Activated gamma-delta T cell (primary cell): ENCODE measurements at places on chromosomes 11 and 22.
A peak's percentile ranks its signal among the peaks of the same experiment; 100 is the strongest.

- no peak for DNase-seq
Observed at GRCh38 chr11:107182978-107183377, 164.7 kb upstream of the GUCY1A2 start.

DNA sequence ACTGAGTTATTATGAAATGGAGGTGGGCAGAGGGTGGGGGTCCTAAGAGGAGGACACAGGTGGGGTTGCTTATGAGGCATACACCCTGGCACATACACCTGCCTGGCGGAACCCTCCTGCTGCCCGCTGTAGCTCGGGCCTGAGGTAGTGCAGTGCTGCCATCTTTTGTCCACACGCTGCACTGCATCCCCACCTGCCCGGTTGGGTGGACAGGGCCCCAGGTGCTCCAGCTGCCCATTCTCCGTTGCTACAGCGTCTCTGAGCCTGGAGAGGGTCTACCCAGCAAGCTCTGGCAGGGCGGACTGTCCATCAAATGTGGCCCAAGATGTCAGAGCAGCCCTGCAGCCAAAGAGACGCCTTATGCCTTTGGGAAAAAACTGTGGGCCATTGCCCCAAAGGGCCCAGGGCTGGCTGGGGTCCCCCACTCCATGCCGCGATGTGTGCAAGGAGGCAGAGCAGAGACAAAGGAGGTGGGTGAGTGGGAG, 131.2 kb downstream of the BUD13 start:
- no peak for DNase-seq

GRCh38 chr22:37552524-37553163, 7.6 kb upstream of the CDC42EP1 start:
- DNase-seq = no peak

GRCh38 chr11:1310772-1311468, 1.5 kb upstream of the TOLLIP start:
- DNase-seq = no peak

DNA sequence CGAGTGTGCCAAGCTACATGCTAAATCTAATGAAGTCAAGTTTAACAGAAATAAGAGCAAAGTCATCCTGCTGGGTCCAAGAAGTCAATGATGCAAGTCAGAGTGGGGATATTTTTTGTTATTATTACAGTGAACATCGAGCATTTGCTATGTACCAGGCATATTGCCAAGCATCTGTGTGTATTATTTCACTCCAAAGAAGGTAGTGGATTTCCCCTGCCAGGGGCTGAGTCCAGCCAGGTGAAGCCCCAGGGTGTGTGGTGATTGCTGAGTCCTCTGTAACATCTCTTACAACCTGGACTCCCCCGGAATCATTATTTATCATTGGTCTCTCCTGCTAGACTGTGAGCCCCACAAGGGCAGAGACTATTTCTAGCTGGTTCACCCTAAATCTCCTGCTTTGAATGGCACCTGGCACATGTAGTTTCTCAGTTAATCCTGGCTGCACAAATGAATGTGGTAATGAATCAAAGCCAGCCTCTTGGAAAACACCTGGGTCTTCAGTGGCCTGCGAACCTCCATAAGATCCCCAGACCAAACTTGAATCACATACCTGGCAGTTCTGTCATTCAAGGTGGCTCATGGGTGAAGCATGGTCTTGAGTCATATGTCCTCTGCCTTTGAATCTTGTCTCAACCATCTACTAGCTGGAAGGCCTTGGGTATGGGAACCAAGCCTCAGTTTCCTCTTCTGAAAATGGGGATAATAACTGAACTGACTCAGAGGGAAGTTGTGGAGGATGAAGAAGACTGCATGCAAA, 549.2 kb downstream of the MIAT start:
- no peak for DNase-seq

GRCh38 chr11:73528483-73529203, 69.3 kb downstream of the FAM168A start:
- DNase-seq = no peak

DNA sequence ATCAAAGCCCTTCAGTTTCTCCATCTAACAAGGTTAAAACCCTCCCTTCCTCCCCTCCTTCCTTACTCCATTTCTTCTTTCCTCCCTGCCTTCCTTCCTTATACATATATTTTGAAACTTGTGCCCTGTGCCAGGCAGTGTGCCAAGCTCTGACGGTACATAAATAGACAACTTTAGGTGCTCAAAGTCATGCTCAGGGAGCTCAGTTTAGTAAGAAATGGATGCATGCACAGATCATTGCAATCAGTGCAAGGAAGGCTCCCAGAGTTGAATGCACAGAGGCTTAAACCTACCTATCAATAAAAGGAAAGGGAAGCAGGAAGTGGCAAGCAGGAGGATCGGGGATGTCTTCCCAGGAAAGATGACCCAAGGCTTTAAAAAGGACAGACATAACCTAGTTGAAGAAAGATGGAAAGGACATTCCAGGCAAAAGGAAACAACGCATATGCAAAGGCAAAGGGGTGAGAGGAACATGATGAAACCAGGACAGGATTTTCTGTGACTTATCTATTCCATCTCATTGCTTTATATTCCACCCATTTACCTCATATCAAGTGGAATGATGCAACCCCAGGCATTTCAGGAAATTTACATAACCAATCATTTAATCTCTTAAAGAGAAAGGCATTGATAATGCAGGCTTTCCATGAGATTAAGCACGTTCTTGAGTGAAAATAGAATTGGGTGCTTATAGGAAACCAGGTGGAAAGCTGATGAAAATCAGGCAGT, 13.2 kb downstream of the FZD4 start:
- DNase-seq = no peak

DNA sequence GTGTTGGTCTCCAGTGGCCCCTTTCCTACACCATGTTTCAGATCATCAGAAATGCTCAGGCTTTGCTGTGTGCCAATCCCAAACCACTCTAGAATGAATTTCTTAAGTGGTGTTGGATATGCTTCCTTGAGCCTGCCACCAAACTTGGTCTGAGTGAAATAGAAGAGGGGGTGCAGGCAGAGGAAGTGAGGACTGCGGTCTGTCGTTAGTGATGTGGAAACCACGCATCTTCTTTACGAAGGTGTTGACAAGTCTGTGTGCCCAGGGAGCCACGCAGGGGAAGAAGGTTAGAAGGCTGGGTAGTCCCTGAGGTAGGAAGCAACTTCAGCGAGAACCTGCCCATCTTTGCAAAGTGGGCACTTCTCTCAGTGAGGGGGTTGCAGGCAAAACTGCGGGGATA, 187.4 kb upstream of the NAV2 start:
- DNase-seq = no peak

DNA sequence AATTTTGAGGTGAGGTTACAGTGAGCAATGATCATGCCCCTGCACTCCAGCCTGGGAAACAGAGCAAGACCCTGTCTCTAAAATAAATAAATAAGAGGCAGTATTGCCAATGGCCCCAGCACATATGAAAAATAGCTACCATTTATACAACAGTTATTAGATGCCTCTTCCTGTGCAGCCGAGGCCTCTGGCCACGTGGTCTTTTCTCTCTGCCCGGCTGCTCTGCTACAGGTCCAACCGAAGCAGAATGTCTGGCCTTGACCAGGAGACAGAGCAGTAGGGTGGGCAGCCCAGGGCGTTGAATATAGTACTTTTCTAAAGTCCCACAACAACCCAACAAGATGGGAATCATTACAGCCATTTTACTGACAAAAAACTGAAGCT, 12.4 kb upstream of the OAF start:
- no peak for DNase-seq

DNA sequence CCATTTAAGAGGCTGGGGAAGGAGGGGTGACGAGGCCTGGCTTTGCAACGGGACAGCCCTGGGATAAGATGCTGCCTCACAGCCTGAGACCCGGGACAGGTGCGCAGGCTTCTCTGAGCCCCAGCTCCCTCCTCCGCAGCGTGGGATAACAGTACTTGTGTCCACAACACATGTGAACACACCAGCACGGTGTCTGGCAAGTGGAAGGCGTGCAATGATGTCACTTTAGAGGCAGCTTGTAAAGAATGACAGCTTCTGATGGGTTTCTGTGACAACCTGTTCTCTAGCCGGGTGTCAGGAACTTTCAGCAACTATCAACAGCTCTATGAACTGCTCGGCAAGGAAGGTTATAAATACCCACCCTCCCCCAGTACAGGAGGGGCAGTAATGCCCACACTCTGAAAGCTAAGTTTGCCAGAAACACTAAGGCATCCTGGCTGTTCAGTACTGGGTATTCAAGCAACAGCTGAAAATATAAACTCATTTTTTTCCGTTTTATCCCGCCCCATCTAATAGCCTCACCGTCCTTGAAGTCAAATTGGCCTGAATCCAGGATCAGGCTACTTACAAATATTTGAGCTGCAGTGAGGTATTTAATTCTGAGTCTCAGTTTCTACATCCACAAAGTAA, 59.7 kb downstream of the MYH9 start:
- no peak for DNase-seq

DNA sequence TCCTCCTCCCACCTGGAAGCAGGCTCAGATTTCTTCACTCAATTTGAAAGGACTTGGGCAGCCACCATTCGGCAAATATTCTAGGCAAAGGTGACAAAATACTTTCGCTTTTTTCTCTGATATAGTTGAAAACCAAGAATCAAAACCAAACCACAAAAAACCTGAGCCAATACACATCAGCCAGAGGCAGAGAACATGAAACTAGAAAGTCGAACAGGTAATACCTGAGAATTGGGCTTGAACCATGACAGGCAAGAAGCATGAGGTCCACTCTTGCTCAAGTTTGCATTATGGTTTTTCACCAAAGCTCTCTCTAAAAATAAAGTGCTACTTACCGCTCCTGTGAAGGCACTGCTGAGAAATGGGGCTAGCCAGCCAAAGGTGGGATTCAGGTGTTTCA, 26.2 kb upstream of the LDLRAD3 start:
- no peak for DNase-seq

- no peak for DNase-seq
Observed at GRCh38 chr11:130137999-130138398, 21.6 kb upstream of the ST14 start.

GRCh38 chr11:35237860-35238715, 99.1 kb downstream of the CD44 start:
- DNase-seq = no peak

DNA sequence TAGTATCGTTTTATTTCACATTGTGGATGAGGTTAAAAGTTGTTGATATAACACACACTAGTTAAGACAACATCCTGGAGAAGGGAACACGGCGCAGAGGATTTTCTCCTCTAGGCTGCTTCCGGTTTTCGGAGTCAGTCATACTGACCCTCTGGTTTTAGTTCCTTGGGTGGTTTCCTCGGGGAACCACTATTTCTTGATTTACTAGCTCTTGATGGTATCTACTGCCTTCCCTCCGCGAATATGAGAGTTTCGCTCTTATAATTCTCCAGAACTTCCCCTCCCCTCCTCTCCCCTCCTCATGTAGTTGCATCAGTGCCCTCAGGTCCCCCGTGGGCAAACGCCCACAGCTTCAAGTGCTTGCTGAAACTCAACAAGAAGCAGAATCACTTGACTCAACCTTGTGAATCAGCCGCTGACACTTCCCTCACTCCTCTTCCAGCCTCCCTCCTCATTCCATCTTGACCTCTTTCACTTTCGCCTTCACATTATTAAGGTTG, 15.9 kb upstream of the APOBEC3A start:
- no peak for DNase-seq

- no peak for DNase-seq
Observed at GRCh38 chr22:25475257-25476022, 89.0 kb upstream of the GRK3 start.

GRCh38 chr22:19717691-19718455, 3.6 kb downstream of the SEPTIN5 start:
- DNase-seq = peak; percentile 55

- DNase-seq = no peak
Observed at GRCh38 chr11:6002202-6002699, 4.5 kb downstream of the OR56A4 start.

DNA sequence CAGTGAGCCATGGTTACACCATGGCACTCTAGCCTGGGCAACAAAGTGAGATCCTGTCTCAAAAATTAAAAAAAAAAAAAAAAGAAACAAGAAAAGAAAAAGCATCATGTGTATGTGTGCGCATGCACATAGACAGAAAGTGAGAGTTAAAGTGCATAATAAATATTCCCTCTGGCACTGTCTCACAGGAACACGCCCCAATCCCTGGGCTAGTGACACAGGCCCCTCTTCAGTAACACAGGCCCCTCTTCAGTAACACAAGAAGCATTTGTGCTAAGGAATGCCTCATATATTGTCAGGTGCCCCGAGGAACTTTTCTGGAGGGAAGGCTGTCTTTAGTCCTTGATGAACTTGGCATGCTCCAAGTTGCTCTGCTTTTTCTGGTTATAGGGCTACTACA, 57.5 kb downstream of the RPL27A start:
- no peak for DNase-seq

DNA sequence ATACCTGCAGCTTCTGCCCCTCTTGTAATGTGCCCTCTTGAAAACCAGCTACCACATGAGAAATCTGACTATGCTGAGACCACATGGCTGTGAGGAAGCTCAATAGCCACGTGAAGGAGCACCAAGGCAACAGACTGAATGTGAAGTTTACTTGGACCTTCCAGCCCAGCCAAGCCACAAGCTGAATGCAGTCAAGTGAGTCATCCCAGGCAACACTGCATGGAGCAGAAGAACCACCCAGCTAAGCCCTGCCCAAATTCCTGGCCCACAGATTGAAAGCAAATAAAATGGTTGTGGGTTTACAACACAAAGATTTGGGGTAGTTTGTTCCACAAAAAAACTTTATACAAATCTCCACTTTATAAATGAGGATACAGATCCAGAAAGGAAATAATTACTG, 114.5 kb downstream of the TIMP3 start:
- no peak for DNase-seq

DNA sequence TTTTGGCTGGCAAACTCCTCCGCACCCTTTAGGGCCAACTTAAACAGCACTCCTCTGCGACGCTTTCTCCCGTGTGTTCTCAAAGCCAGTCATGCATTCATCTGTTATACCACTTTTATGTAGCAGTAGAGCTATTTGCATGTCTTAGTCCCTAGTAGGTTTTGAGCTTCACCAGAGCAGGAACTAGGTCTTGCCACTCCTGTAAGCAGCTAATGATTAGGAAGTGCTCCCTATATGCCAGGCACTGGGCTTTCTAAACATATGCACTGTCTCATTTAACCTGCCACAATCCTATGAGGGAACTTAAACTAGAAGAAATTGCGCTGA, 180.8 kb downstream of the DBX1 start:
- DNase-seq = no peak

GRCh38 chr22:35177811-35178210, 79.5 kb upstream of the HMGXB4 start:
- DNase-seq = no peak

- no peak for DNase-seq
Observed at GRCh38 chr11:10622108-10622507, 53.6 kb upstream of the LYVE1 start.

- DNase-seq = no peak
Observed at GRCh38 chr22:26450453-26451185, 21.6 kb downstream of the ASPHD2 start.

- DNase-seq = no peak
Observed at GRCh38 chr11:93072229-93072914, 102.9 kb downstream of the MTNR1B start.

GRCh38 chr22:23179381-23180299, 669 bp upstream of the BCR start:
- no peak for DNase-seq

GRCh38 chr22:18121954-18122554, 11.4 kb downstream of the TUBA8 start:
- DNase-seq = no peak

- DNase-seq = no peak
Observed at GRCh38 chr11:43818220-43818619, 62.4 kb upstream of the ALKBH3 start.

GRCh38 chr11:60972182-60973030, 926 bp downstream of the CD6 start:
- DNase-seq = no peak

GRCh38 chr11:113873236-113873626, 2.1 kb downstream of the USP28 start:
- DNase-seq = no peak
